ENCODE measurements at places on chromosomes 3 and 15. TPM values are rescaled to one million over a fixed set of nuclear protein-coding genes. Genes with fewer than 3 reads are reported as not detected.
A peak's percentile ranks its signal among the peaks of the same experiment; 100 is the strongest.

Gene ATRIP
- total RNA-seq, result 20.2 TPM

Gene CMTM8
- 10.5 TPM for total RNA-seq

Gene FGF7
- total RNA-seq, result not detected

Gene UROC1
- total RNA-seq, result not detected

Gene KLHL6
- total RNA-seq, result not detected

Gene MITF
- 1.9 TPM for total RNA-seq

Gene CRYGS
- total RNA-seq, result 0.90 TPM

Gene ACKR4
- total RNA-seq, result not detected

DNA sequence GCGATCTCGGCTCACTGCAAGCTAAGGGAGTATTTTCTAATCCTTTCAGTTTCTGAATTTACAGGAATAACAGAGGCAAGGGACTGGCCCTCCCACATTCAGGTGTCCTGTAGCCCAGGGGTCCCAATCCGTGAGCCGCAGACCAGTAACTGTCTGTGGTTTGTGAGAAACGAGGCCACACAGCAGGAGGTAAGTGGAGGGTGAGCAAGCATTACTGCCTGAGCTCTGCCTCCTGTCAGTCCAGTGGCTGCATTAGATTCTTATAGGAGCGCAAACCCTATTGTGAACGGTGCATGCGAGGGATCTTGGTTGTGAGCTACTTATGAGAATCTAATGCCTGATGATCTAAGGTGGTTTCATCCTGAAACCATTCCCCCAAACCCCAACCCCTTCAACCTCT is 5.0 kb upstream of the IL17RC start:
- H3K36me3 ChIP-seq, result no peaks in the 10 kb centered on the region
- DNase-seq, result no peak
- H3K4me1 ChIP-seq, result peaks cover 16% of the 10 kb centered on the region

DNA sequence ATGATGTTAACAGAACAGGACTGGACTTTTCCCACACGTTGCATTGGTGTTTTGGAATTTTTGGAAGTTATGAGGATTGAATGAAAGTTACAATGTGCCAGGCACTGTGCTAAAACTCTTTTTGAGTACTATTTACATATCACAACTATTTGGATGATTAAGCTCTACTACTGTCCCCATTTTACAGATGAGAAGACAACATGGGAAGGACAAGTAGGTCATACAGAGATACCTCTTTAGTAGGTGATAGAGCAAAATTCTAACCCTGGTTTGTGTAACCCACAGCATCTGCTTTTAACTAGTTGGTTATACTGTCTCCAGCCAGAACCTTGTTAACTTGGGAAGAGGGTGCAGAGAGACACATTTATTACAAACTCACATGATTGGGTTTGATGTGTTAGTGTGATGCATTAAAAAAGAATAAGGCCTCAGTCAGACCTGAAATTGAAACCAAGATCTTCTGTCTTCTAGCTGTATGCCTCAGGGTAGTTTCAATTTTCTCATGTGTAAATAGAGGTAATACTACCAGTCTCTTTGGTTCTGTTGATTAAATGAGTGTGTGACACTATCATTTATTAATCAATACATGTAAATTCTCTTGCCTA is 1.4 kb downstream of the NDUFB4 start:
- H3K36me3 ChIP-seq, result peaks cover 38% of the 10 kb centered on the region
- no peak for DNase-seq
- no peak overlapping the region for H3K27ac ChIP-seq

GRCh38 chr15:73989001-73989798 is 2.9 kb downstream of the STOML1 start:
- H3K27ac ChIP-seq, result no peak overlapping the region
- peaks cover 2% of the 10 kb centered on the region for H3K4me1 ChIP-seq
- no peak overlapping the region for H3K4me3 ChIP-seq
- DNase-seq, result no peak
- no peaks in the 10 kb centered on the region for H3K27me3 ChIP-seq

DNA sequence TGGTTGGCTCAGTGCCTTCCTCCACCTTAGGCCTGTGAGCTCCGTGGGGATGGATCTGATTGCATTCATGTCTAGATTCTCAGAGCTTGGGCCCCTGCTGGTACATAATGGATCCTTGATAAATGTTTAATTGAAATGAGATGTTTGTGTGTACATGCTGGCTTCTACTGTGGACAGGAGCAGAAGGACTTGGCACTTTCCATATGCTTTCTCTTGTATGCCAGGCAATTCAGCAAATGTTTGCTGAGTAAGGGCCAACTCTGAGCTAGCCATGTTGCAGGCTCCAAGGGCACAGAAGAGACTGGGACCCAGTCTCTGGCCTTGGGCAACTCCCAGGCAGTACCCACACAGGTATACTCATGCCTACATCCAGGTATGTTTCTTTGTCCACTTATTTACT is 67.0 kb downstream of the RAB11A start:
- no peak for DNase-seq
- H3K27me3 ChIP-seq, result no peaks in the 10 kb centered on the region
- H3K36me3 ChIP-seq, result no peaks in the 10 kb centered on the region
- no peaks in the 10 kb centered on the region for H3K4me1 ChIP-seq
- no peak overlapping the region for H3K4me3 ChIP-seq

- DNase-seq, result no peak
- H3K27ac ChIP-seq, result no peak overlapping the region
- peaks cover 2% of the 10 kb centered on the region for H3K4me1 ChIP-seq
- H3K27me3 ChIP-seq, result no peaks in the 10 kb centered on the region
- H3K4me3 ChIP-seq, result no peak overlapping the region
- H3K36me3 ChIP-seq, result no peaks in the 10 kb centered on the region
These were observed 37.7 kb downstream of the NCK1 start for GRCh38 chr3:136899622-136900158.

DNA sequence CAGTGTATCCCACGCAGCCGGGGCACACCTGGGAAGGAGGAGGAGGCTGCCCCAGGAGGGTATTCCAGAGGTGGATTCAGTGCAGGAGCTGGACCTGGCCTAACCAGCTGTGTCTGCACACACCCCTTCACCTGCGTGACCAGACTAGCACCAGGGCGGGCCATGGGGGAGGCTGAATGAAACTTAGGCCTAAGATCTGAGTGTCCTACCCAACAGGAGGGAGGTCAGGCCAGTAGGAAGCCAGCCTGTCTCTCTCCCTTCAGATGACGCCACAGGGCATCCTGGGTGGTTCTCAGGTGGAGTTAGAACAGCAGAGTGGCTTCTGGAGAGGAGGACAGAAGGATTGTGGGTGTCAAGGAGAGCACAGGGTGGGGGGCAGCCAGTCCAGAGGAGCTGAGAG is 3.4 kb upstream of the SEMA3F start:
- H3K4me3 ChIP-seq, result no peak overlapping the region
- no peaks in the 10 kb centered on the region for H3K36me3 ChIP-seq
- DNase-seq, result no peak
- H3K27ac ChIP-seq, result no peak overlapping the region
- H3K4me1 ChIP-seq, result peaks cover 34% of the 10 kb centered on the region
- H3K27me3 ChIP-seq, result peaks cover 2% of the 10 kb centered on the region

GRCh38 chr3:66816090-66816761 is 181.9 kb upstream of the KBTBD8 start:
- H3K4me1 ChIP-seq, result peaks cover 6% of the 10 kb centered on the region
- no peaks in the 10 kb centered on the region for H3K36me3 ChIP-seq
- H3K27me3 ChIP-seq, result no peaks in the 10 kb centered on the region
- no peak overlapping the region for H3K4me3 ChIP-seq

DNA sequence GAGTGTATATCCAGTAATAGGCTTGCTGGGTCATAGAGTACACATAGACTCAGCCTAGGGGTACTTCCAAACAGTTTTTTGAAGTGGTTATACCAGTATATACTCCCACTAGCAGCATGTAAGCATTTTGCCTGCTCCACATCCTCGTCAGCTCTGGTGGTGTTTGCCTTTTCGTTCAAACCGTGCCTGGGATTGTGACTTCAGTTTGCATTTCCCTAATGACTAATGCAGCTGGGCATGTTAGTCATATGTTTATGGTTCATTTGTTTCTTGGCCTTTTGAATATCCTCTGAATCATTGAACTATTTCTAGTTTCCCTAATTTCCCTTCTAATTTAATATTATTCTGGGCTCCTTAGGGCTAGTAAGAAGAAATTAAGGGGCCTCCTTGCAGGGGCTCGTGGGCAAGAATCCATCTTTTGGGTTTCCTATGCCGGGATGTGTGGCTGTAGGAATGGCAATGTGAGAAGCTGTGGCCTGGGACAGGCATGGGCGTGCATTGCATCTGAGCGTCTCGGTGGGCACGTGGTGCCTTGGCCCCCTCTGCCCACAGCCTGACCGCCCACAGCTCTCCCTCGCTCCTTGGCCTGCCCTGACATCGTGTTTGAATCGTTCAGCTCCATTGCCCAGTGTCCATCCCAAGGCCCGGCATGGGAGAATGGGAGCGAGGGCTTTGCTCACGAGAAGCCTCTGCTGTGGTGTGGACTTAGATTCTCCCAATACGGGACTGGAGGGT is 26.4 kb downstream of the FAH start:
- H3K27me3 ChIP-seq, result no peaks in the 10 kb centered on the region
- no peaks in the 10 kb centered on the region for H3K4me1 ChIP-seq
- H3K4me3 ChIP-seq, result no peak overlapping the region
- H3K36me3 ChIP-seq, result no peaks in the 10 kb centered on the region

DNA sequence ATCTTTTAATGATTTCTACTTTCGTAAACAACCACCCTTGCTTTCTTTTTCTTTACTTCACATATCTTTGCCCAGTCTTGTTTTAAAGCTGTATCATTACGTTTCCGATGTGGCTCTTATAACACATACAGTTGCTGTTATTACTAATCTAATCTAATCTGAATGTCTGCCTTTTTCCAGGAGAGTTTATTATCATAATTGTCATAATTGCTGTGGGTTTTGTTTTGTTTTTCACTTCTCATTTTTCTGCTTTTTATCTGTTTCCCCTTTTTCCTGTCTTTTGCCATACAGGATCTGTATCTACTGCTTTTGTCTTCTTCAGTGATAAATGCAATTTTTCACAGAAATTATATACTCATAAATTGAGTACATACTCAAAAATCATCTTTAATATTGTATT is 24.9 kb downstream of the HACL1 start:
- H3K36me3 ChIP-seq, result no peaks in the 10 kb centered on the region
- no peaks in the 10 kb centered on the region for H3K4me1 ChIP-seq
- no peak for DNase-seq
- H3K27me3 ChIP-seq, result no peaks in the 10 kb centered on the region
- H3K4me3 ChIP-seq, result no peak overlapping the region
- no peak overlapping the region for H3K27ac ChIP-seq

DNA sequence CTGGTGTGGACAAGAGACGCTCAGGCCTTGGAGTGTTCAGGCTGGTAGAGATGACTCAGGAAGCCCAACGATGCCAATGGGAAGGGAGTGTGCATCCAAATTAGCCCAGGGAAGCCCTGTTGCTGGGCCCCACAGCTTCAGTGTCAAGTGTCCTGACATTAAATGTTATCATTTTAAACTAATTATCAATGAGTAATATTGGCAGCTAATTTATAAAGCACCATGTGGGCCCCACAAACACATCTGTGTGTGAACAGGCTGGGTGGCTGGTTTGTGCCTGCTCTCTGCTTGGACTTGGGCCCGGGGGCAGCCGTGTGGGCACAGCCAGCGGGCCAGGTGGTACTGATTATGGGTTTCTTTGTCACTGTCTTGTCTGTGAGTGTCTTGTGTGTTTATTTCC is 15.0 kb downstream of the FBLN2 start:
- H3K4me3 ChIP-seq, result no peak overlapping the region
- no peaks in the 10 kb centered on the region for H3K27me3 ChIP-seq
- no peak overlapping the region for H3K27ac ChIP-seq
- DNase-seq, result no peak
- H3K4me1 ChIP-seq, result peaks cover 2% of the 10 kb centered on the region

DNA sequence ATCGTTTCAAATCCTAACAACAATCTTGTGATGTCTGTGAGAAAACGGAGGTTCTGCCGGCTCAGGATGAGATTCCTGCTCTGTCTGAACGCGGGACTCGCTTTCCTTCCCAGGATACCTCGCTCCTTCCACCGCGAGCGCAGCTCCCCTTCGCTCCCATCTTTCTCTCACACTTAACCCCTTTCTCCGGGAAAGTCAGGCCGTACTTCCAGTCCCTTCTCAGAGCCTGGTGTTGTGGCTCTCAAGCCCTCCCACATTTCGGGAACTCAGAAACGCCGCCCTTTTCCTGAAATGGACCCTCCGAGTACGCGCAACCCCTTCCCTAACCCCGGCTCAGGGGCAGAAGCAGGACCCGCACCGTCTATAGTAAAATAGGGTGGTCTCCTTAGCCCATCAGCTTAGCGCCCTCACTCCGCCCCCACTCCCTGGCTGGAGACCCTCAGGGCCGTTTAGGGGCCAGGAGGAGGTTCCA is 378 bp upstream of the FEM1B start:
- H3K27ac ChIP-seq, result peak overlapping the region; percentile 94
- no peak for DNase-seq
- H3K36me3 ChIP-seq, result no peaks in the 10 kb centered on the region
- peak overlapping the region; percentile 92 for H3K4me3 ChIP-seq
- peaks cover 7% of the 10 kb centered on the region for H3K4me1 ChIP-seq

GRCh38 chr15:24075420-24076089 is 388.4 kb upstream of the NDN start:
- no peak for DNase-seq
- H3K36me3 ChIP-seq, result no peaks in the 10 kb centered on the region
- no peak overlapping the region for H3K27ac ChIP-seq
- no peak overlapping the region for H3K4me3 ChIP-seq
- no peaks in the 10 kb centered on the region for H3K27me3 ChIP-seq

- no peaks in the 10 kb centered on the region for H3K4me1 ChIP-seq
- H3K4me3 ChIP-seq, result no peak overlapping the region
- DNase-seq, result no peak
- H3K27ac ChIP-seq, result no peak overlapping the region
These were observed 19.1 kb upstream of the CHST2 start for GRCh38 chr3:143100451-143100850.

GRCh38 chr3:15989419-15989818 is 185.1 kb upstream of the GALNT15 start:
- H3K27ac ChIP-seq, result no peak overlapping the region
- H3K4me1 ChIP-seq, result no peaks in the 10 kb centered on the region
- no peaks in the 10 kb centered on the region for H3K36me3 ChIP-seq
- H3K4me3 ChIP-seq, result no peak overlapping the region
- H3K27me3 ChIP-seq, result no peaks in the 10 kb centered on the region

DNA sequence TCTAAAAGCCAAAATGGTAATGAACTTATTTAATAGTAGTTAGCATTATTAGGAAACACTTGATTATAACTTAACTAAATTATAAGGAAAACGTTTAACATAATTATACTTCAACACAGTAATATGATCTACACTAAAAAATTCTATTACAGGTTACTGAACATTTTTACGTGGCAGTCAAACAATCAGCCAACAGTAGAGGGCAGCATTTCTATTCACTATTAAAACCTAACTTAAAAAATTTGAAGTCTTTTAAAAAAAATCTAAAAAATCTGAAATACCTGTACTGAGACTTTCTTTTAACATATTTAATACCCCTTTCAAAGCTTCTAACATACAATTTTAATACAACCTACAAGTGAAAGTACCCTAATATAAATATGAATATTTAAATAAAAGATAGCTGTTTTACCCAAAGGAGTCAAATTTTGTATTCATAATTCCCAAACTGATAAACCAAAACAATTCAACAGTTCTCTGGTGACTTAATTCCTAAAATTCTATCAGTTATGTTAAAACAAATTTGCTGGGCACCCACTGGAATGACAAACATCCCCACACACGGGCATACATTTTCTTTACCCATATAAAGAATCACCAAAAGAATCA is 41.5 kb downstream of the DLG1 start:
- no peak overlapping the region for H3K4me3 ChIP-seq
- H3K27me3 ChIP-seq, result no peaks in the 10 kb centered on the region
- no peaks in the 10 kb centered on the region for H3K36me3 ChIP-seq
- H3K27ac ChIP-seq, result no peak overlapping the region
- H3K4me1 ChIP-seq, result no peaks in the 10 kb centered on the region

GRCh38 chr3:46095307-46095706 is 68.0 kb upstream of the XCR1 start:
- H3K4me3 ChIP-seq, result no peak overlapping the region
- no peak for DNase-seq
- no peaks in the 10 kb centered on the region for H3K36me3 ChIP-seq
- H3K27me3 ChIP-seq, result no peaks in the 10 kb centered on the region
- no peak overlapping the region for H3K27ac ChIP-seq
